ENCODE measurements at places on chromosomes 11 and 22. TPM values are rescaled to one million over a fixed set of nuclear protein-coding genes. Genes with fewer than 3 reads are reported as not detected.

- no peak for DNase-seq
These were observed 33.2 kb downstream of the SPATA19 start for GRCh38 chr11:133811850-133812685.

Gene PPFIBP2
- 16.3 TPM for total RNA-seq

DNA sequence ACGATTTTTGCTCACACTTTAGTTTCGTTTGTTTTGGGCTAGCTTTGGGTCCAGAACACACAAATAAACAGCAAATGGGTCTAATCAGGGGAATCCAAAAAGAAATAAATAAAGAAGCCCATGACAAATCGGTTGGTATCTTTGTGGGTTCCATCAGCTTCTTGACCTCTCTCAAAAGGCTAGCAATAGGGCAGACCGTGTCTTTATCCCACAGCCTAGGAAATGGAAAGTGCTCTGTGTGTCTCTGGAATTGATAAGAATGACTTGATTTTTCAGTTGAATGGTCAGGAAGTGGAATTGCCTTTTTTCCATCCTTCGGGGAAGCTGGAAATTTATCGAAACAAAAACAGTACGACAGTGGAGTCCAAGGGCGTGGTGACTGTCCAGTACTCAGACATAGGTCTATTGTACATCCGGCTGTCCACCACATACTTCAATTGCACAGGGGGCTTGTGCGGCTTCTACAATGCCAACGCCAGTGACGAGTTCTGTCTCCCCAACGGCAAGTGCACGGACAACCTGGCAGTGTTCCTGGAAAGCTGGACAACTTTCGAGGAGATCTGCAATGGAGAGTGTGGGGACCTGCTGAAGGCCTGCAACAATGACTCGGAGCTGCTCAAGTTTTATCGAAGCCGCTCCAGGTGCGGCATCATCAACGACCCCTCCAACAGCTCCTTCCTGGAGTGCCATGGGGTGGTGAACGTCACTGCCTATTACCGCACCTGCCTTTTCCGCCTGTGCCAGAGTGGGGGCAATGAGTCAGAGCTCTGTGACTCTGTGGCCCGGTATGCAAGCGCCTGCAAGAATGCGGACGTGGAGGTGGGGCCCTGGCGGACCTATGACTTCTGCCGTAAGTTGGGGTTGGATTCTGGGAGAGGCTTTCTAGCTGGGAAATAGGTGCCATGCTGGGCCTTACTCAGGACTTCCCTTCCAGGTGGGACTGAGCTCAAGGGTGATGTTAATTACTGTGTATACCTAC is 28.6 kb downstream of the TECTA start:
- no peak for DNase-seq

- no peak for DNase-seq
These were observed 1015.8 kb downstream of the BRD1 start for GRCh38 chr22:48811885-48812284.

- DNase-seq, result no peak
These were observed 35.4 kb upstream of the AMOTL1 start for GRCh38 chr11:94732617-94733281.
